ENCODE measurements at places on chromosomes 5 and 9.

GRCh38 chr9:124869466-124869985, 7.6 kb downstream of the ARPC5L start:
- DNase-seq: peak; percentile 25

DNA sequence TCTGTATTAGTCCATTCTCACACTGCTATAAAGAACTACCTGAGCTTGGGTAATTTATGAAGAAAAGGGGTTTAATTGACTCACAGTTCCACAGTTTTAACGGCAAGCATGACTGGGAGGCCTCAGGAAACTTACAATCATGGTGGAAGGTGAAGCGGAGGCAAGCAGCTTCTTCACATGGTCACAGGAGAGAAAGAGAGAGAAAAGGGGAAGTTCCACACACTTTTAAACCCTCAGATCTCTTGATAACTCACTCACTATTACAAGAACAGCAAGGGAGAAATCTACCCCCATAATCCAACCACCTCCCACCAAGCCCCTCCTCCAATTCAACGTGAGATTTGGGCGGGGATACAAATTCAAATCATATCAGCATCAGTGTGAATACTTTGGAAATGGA, 133.4 kb upstream of the SLC30A5 start:
- no peak for DNase-seq

DNA sequence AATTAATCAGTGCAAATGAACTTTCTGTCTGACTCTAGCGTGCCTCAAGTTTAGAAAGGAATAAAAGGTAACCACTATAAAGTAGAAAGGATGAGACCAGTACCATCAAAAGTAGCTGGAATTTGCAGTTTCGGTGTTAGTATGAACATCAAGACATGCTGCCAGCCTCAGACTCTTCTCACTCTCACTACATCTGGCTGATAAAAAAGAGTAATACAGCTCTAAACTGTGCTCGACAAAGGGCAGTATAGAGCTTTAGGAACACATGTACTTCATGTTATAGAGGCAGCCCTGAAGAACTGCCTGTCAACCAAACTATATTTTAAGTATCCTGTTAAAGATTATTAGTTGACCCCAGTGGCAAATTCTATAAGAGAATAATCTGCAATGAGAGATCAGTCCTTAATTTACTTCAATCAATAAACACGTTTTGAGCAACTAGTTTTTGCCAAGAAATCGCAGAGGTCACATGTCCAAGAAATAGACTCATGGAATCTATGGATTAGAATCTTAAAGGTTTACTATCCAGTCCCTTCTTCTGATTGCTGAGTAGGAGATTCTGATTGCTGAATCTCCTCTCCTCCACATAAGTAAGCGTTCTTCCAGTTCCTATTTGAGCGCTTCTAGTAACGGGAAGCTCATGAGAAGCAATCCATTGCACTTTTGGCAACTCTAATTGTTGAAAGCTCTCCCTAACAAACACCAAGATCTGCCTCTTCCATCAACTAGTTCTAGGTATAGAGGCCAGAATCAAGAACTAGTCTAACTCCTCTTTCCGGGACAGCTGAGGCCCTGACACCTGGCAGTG, 941 bp downstream of the XPA start:
- DNase-seq: peak; percentile 12

GRCh38 chr9:82188817-82189216, 200.2 kb downstream of the SPATA31D1 start:
- DNase-seq: no peak

DNA sequence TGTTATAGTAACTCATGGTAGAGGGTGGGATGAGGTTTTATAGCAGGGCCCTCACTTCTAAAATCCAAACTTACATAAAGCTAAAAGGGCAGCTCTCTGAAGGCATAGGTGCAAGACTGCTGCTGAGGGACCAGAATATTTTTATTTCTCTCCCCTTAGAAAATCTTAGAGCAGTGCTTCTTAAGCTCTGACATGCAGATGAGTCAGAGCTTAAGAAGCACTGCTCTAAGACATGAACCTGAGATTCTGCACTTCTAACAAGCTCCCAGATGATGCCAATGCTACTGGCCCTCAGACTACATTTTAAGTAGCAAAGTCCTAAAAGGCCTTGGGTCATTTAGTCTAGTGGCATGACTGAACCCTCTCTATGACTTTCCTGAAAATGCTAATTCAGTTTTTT, 97.6 kb upstream of the SPRY4 start:
- peak; percentile 69 for DNase-seq

- no peak for DNase-seq
These were observed 325.8 kb upstream of the CDH6 start for GRCh38 chr5:30867711-30868110.

GRCh38 chr9:137276473-137277328, 825 bp upstream of the TOR4A start:
- DNase-seq: peak; percentile 53

DNA sequence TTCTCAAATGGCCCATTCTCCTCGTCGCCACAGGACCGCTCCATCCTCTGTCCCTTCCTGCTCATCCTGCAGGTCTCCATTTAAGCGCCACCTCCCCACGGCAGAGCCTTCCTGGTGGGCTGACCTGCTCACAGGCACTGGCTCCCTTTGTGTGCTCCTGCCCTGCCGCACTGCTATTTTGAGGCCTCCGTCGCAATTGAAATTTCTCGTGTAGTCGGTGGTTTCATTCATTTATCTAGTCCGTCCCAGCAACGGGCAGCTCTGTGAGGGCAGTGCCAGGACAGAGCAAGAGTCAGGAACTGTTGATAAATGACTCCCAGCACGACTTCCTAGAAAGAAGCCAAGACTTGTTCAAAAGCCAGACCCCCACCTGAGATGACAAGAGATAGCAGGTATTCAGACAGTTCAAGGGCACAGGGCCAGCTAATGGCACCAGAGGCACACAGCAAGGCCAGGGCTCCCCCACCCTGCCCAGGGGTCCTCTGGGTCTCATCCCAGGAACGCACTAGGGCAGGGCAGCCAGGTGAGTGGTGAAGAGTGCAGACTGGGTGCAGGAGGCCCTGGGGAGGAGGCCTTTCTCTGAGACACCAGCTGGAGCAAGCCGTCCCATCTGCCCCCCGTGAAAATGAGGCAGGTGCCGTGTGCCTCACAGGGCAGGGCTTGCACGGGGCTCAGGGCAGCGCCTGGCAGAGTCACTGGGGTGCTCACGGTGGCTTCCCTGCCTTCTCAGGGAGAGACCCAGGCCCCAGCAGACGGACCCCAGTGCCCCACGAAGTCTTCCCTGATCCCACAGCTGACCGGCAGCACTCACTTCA, 36.9 kb downstream of the FAM78A start:
- no peak for DNase-seq

GRCh38 chr5:7398596-7399280, 2.8 kb downstream of the ADCY2 start:
- DNase-seq: no peak

DNA sequence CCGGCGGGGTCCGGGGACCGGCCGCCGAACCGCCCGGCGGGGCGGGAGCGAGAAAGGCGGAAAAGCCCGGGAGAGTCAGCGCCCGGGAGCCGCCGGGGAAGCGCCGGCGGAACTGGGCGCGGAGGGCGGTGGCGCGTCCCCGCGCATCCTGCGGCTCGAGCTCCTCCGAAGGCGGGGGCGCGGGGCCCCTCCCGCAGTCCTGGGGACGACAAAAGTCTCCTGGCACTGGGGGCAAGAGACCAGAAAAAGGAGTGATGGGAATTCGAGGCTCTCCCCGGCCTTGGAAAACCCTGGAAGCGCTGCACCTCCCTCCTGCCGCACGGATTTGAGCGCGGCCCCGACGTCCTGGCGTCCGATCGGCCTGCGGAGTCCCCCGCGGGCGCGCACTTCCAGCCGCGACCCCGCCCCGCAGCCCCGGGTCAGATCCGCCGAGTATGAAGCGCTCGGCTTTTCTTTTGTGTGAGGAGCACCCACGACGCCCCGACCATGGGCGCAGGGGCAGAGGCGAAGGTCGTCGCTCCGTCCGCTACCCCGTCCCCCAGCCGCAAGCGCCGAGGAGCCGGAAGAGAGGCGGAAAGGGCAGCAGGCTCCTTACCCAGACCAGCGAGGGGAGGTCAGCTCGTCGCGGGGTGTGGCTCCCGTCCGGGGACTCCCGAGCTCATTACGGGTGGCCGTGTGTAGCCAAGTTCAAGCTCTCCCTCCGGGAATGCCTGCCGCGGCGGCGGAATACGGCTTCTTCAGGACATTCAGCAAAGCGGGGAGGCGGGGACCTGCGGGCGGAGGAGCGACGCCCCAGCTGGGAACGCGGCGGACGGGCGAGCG, at the start of gene EPB41L4A:
Gene EPB41L4A, minus strand, starts transcription at position 114 of the 822 bp plus-strand sequence. CDS start 238 bp downstream, outside the sequence.
- peak; percentile 33 for DNase-seq

DNA sequence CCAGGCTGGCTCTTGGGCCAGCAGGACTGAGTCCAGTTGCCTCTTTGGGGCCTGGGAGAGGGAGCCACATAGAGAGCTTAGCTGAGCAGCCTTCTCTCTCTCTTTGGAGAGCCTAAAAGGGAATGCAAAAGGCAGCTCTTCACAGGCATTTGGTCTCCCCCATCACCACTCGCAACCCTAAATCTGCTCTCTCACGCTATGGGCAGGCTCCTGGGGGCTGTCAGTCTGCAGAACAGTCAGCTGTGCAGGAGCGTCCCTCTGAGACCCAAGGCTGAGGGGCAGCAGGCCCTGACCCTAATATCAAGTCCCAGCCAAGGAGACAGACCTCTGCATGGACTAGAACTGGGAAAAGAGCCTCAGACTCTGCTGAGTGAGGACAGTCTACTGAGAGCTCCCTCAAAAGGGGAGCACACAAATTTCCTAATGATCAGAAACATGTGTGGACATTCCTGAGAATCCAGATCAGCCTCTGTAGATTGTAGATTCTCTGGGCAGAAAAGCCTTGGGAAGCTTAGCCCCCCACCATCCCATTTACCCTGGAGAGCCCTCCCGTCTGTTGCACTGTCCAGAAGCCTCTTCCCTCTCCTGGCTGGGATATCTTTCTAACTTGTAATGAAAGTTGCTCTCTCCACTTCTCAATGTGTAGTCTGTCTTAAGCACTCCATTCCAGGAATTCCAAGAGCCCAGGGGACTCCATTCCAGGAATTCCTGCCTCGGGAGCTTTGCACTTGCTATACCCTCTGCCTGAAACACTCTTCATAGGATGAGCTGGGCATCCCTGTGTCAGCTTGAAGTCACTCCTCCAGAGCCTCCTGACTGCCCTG, 79.4 kb downstream of the FAM114A2 start:
- peak; percentile 94 for DNase-seq

DNA sequence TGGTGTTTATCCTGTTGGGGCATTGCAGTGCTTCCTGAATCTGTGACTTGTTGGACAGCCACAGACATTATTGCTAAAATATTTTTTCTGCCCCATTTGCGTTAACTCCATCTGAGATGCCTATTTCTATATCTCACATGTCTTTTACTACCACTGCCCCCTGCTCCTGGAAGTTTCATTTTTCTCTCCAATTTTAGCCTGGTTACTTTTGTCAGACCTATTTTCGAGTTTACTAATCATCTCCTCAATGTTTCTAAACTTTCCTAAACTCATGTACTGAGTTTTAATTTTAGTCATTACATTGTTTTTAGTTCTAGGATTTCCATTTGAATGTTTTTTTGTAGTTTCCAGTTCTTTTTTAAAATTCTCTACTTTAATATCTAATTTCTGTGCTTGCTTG, 17.6 kb downstream of the HAPLN1 start:
- no peak for DNase-seq

DNA sequence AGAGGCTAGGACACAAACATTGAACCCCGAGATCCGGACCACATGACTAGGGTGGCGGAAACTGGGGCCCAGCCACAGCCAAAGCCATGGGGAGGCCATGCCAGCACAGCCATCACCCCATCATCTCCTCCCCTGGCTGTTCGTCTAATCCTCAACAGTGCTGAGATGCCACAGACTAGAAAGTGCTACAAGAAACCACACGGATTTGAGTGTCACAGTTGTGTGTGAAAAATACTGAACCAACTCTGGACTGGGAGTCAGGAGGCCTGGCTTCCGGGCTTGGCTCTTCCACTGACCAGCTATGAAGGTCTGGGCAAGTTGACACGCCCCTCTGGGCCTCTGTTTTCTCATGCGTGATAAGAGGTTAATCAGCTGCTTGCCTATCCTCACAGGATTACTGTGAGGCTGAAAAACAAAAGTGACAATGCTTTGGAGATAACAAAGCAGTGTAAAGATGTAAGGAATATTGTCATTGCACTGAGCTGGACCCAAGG, 38.8 kb upstream of the SHB start:
- no peak for DNase-seq

DNA sequence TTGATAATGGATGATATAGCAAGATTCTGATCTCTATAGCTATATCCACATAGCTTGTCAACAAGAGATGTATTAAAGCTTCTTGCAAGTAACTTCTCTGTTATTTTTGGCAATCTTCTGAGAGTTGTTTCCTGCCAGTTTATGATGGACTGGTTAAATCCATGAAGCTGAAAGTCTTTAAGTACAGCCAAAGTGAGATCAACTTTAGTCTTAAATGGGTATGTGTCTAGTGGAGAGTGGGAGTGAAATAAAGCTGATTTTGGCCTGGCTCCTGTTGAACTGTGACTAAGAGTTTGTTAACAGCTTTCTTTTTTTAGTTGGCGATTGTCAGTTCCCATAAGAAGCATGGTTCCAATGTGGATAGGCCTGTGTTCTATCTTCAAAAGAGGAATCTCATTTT, 350.9 kb upstream of the PCSK5 start:
- DNase-seq: no peak

DNA sequence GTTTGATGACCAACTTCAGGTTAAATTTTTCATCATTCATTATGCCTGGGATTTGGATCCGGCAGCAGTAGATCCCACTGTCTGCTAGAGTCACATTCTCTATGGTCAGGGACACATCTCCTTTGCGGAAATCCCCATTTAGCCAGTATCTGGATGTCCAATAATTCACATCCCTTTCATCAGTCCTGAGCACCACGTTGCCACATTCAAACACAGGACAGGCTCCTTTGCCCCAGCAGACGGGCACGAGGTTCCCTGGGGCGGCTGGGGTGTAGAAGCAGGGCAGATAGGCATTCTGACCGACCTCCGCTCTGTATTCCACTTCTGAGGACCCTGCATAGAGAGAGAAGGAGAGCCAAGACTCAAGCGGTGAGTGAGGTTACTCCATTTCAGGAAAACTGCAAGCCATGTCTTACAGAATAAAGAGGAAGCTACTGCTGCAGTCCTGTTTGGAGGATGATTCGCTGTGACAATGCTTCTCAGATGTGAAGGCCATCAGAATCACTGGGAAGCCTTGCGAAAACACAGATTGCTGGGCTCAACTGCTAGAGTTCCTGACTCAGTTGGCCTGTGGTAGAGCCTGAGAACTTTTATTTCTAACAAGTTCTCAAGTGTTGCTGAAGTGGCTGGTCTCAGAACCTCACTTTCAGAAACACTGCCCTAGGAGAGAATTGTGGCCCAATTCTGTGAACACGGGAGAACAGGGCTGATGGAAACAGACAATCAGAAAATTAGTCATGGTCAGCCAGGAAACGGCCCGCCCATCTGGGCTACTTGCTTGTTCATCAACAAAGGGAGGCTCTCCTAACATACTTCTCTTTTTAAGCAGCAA, 2.0 kb downstream of the HAVCR2 start:
- DNase-seq: no peak

DNA sequence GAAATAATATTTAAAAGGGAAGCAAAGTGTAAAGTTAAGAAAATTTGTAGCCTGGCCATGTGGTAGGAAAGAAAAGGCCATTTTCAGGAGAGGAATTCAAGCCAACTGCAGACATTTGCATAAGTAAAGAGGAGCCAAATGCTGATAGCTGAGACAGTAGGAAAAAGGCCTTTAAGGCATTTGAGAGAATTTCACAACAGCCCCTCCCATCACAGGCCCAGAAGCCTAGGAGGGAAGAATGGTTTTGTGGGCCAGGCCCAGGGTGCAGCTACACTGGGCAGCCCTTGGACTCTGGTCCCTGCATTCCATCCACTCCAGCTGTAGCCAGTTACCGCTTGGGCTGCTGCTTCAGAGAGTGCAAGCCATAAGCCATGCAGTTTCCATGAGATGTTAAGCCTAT, 1556.8 kb downstream of the EFNA5 start:
- no peak for DNase-seq

- DNase-seq: peak; percentile 87
These were observed 66.1 kb upstream of the STK32A start for GRCh38 chr5:147168578-147169327.

All from fibroblast of skin of back (primary cell).